C1 segment of cervical spinal cord (tissue), 14 donors: ENCODE measurements at places on chromosomes 3 and 15.

DNA sequence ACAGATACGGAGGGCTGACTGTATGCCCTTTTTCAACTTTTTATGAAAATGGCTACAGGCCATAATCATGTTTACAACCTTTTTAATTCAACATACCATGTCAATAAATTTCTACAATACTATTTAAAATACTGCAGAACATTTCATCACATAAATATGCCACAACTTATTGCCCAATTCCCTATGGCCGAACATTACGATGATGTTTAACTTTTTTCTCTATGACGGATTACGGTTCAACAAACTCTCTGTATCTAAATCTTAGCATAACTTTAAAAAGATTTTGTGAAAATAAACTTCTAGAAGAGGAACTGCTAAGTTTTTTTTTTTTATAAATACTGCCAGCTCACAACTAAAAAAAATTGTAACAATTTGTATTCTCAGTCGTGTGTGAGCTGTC lies 220.4 kb downstream of the OSBPL10 start:
- no peak for DNase-seq

GRCh38 chr3:190385731-190386688 lies 2.0 kb upstream of the CLDN16 start:
- DNase-seq, result no peak

- no peak for DNase-seq
Measured at GRCh38 chr15:68526269-68526668, 52.5 kb upstream of the CORO2B start.

GRCh38 chr15:68774521-68775235 lies 46.0 kb downstream of the ANP32A start:
- no peak for DNase-seq
